ENCODE measurements at places on chromosomes 1 and 21.

- DNase-seq = no peak
These were observed 2.2 kb downstream of the BCAN start for GRCh38 chr1:156644146-156644545.

- no peak for DNase-seq
These were observed 82.2 kb upstream of the AK4 start for GRCh38 chr1:65065524-65066418.

DNA sequence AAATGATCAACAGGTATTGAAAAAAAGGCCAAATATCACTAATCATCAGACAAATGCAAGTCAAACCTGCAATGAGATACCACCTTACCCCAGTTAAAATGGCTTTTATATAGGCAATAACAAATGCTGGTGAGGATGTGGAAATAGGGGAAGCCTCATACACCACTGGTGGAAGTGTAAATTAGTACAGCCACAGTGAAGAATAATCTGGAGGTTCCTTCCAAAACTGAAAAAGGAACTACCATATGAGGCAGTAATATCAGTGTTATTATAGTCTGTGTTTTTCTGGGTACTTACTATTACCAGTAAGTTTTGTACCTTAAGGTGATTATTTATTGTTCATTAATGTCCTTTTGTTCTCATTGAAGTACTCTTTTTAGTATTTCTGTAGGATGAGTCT lies 201.3 kb downstream of the MRPL39 start:
- no peak for DNase-seq

DNA sequence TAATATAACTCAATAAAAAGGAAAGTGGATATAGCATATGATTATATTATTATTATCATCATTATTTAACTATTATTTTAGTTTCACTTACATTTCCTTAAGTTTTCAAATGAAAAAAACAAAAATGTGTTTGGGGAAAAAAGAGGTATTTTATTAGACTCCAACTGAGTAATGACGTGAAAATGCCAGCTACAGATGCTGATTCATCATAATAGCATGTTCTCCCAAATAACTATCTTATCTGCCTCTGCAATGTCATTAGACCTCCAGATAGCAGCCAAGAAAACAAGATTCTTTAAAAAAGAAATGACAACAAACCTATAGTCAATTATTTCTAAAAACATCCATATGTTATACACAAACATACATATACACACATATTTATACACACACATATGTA lies 1071.9 kb upstream of the TMPRSS15 start:
- DNase-seq = no peak

- no peak for DNase-seq
These were observed 177.9 kb upstream of the C1orf87 start for GRCh38 chr1:60251426-60251825.

GRCh38 chr1:112143871-112144441 lies 154.5 kb upstream of the KCND3 start:
- DNase-seq = no peak
